Myometrial cell (primary cell): ENCODE measurements at places on chromosomes 2 and 18. TPM values are rescaled to one million over a fixed set of nuclear protein-coding genes. Genes with fewer than 3 reads are reported as not detected.

The WNT10A gene
- not detected in 2 replicates for total RNA-seq

The SERPINB5 gene
- not detected in 2 replicates for total RNA-seq

The TGFA gene
- total RNA-seq, result not detected in 2 replicates

The NEURL3 gene
- not detected in 2 replicates for total RNA-seq

The GAL3ST2 gene
- total RNA-seq, result not detected in 2 replicates

The ITGA4 gene
- total RNA-seq, result 106 and 126 TPM in 2 replicates

The DIS3L2 gene
- total RNA-seq, result 11.2 and 14.4 TPM in 2 replicates
